Memory B cell (primary cell): ENCODE measurements at places on chromosomes 1 and 21.
A peak's percentile ranks its signal among the peaks of the same experiment; 100 is the strongest.

- DNase-seq, result no peak
Measured at GRCh38 chr1:83619170-83619896, 379.6 kb downstream of the TTLL7 start.

DNA sequence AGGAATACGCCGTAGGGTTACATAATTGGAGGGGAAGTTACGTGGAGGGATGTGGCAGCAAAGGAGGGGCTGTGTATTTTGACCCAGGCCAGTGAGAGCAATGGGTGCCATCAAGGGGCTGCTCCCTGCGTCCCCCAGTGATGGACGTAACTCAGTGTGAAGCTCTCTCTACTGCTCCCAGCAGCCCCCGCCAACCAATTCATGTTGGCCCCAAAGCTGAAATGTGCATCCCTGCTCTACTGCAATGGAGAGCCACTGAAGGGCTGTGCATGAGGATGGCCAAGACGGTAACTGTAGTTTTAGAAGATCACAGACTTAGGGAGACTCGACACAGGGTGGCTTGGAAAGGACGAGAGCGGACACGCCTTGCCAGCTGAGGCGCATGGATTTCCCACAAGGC is 38.3 kb downstream of the PGBD5 start:
- no peak for DNase-seq

DNA sequence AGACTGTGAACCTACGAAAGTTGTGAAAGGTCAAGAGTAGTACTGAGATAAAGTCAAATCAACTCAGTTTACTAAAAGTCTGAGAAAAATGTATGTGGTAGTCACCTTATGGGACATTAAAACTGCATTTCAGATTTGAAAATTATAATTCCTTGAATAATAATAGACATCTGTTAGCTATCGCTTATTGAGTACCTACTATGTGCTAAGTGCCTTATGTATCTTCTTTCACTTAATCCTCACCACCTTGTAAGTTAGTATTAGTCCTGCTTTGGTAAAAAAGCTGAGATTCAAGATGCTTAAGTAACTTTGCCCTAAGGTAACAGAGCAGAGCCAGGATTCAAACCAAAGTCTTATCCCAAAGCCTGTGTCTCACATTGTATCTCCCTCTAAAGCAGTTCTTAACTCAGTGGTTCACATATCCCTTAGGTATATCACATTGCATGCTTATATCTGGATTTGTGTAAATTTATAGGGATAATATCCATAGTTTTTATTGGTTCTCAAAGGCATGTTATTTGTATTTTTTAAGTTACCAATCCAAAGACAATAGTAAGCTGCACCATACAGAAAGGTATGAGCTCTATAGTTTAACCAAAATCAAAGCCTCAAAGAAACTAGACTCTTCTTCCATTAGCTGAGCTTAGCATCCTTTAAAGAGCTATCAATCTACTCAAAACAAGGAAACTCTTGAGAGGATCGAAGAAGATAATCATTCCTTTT is 865 bp downstream of the PIGC start:
- no peak for DNase-seq

GRCh38 chr1:33852711-33853110 is 11.2 kb upstream of the HMGB4 start:
- no peak for DNase-seq

- DNase-seq, result no peak
Measured at GRCh38 chr1:2583331-2583791, 3.2 kb upstream of the PRXL2B start.

DNA sequence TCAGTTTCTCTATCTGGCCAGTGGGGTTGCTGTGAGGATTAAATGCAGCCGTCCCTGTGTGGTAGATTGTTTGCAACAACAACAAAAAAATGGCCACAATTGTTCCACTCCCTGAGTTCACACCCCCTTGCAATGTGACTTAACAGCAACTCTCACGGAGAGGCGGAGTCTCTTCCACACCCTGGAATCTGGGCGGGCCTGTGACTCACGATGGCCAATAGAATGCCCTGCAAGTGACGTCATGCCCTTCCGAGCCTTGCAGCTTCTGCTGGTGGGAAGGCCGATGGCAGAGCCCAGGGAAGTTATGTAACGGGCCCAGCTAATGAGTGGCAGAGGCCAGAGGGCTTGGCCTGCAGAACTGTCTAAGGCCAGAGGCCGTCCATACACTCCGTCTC is 87.9 kb downstream of the RIPK4 start:
- no peak for DNase-seq

DNA sequence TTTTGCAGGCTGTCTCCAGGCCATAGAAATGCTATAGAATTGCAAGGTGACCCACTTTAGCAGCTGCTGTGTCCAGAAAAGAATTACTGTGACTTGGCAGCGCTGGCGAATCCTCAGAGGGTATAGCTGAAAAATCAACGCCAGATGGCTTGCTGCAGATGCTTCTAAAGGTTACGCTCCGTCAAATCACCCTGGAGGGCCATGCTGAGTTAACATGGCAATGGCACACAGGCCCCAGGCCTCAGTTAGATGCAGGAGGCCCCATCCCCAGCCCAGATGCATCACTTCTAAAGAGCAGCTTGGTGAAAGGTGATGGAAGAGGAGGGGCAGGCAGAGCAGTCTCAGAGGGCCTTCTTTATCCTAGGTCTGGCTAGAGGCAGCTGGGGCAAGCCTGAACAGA is 18.0 kb downstream of the KIAA1614 start:
- DNase-seq, result no peak

- DNase-seq, result no peak
Measured at GRCh38 chr1:204191456-204191855, 4.8 kb downstream of the KISS1 start.

DNA sequence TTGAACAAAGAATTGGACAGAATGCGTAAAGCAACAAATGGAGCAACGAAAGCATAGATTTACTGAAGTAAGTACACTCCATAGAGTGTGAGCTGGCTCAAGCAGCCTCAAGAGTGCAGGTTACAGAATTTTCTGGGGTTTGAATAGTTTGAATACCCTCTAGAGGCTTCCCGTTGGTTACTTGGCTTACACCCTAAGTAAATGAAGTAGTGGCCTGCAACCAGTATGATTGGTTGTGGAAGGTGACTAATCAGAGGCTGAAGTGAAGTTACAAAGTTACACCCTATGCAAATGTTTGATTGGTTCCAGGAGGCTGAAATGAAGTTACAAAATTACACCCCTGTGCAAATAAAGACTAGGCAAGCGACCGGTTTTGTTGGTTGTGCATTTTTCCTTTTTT is 10.9 kb downstream of the TCEANC2 start:
- no peak for DNase-seq

DNA sequence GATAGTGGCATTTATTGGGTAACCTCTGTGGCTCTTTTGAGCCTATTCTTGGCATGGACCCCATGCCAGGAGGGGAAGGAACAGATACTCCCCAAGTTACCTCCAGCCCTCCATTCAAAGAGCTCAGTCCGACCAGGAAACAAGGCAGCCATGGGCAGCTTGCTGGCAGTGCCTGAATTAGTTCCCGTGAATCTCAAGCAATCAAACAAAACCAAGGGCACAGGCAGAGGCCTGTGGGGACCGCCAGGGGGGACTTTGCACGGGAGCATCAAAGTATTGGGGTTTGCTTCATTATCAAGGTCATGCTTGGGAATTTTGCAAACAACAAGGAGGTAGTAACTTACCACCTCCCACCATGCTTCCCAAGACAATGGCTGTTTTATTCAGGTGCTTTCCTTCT is 81.2 kb upstream of the IFFO2 start:
- DNase-seq, result no peak

GRCh38 chr1:176551146-176551545 is 88.2 kb downstream of the PAPPA2 start:
- DNase-seq, result no peak

DNA sequence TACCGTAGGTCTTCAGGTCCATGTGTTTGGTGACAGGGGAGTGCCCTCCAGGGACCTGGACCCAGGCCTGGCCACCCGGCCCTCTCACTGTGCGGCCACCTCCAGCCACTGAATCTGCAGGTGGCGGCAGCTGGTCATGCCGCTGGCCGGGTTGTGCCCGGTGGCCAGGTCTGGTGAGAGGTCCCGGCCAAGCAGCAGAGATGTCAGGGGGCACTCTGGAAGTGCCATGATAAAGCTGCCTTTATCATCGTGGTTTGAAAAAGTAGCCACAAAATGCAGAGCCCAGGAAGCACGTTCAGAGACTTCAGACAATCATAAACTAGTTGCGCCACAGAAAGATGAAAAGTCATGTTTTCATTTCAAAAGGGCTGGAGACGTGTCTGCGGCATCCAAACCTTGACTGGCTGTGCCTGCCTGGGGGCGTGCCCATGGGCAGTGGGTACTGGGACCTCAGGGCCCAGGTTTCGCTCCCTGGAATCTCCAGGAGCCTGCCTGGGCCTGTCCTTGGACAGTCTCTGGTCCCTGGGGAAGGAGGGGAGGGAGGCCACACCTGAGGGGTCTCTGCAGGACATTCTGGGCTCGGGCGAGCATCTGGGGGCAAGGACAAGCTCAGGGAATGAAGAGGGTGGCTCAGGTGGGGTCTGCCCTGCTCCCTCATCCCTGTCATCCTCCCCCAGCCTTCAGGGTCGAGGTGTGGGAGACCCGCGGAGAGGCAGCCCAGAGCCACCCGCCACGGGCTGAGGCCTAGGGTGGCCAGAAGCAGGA is 44.9 kb downstream of the COL18A1 start:
- no peak for DNase-seq

- DNase-seq, result no peak
Measured at GRCh38 chr1:230910755-230911117, 42.4 kb upstream of the C1orf198 start.

- DNase-seq, result peak; percentile 52
Measured at GRCh38 chr1:20361805-20362381, 71.2 kb downstream of the VWA5B1 start.

GRCh38 chr1:1631782-1632420 is at the start of gene MMP23B:
TSS of gene MMP23B (plus strand) at chr1:1632173. CDS start at chr1:1632219, 46 bp downstream.
- no peak for DNase-seq

DNA sequence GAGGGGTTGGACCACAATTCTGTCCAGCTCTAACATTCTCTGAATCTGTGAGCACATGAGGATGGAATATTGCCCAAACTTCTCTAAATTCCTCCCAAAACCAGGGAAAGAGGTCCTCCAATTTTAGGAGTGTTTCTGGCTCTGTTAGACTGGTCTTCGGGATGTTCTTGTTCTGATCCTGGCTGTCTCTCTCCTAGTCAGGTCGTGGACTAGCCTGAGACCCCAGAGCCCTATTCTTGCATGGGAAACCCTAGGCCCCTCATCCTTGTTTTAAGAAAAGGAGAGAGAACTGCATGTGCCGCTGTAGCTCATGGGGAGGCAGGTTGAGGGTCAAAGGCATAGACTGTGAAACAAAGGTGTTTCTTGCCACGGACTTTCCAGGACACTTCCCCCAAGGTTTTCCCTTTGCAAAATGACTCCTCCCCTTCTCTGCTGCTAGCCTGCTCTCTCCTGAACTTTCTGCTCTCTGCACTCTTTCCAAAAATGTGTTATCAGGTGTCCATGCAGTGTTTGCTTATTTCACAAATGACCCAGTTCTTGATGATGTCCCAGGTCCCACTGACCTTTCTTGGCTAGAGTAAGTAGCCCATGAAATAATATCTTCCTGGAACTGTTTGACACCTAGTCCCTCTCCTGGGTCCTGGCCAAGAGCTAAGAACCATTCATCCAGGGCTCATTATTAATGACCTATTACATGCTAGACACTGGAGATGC is 29.3 kb upstream of the RD3 start:
- no peak for DNase-seq

DNA sequence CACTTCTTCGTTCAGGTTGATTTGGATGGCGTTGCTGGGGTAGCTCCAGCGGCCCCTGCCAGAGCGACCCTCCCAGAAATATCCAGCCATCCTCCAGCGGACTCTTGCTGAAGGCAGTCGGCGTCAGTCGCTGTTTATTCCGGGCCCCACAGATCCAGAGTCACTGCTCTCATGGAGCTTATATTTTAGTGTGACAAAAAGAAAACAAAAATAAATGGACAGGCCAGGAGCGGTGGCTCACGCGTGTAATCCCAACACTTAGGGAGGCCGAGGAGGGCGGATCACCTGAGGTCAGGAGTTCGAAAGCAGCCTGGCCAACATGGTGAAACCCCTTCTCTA is 791 bp upstream of the CFAP298 start:
- DNase-seq, result no peak

GRCh38 chr1:64357422-64357821 is 112.5 kb upstream of the CACHD1 start:
- no peak for DNase-seq

DNA sequence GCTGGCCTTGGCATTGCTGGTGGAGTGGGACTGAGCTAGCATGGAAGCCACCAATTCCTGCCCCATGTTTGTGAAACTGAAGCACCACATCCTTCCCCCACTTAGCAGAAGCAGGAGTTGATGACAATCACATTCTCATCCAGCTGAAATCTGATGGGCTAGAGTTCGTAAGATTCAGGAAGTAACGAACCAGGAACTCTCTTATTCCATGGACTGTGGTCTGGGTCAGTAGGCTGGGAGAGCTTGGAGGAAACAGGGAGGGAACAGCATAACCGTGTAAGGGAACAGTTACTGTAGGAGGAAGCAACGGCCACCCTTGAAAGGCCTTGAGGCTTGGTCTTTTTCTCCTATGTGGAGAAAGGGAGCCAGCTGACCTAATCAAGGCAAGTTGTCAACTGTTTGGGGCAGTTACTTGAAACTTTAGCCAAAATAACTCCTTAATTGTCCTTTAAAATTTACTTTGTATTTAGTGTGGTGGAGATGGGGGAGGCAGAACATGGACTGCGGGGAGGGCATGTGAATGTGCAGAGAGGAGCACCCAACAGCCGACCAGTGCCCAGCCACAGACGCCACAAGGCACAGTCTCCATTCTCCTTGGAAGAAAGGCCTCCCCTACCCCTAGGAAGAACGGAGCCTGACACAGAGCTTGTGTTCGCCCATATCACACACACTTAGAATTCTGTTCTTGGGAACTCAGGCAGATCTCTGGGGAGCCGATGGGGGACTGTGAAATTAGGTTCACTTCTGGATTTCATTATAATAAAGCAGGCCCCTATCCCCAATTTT is 2.0 kb upstream of the COQ8A start:
- no peak for DNase-seq

DNA sequence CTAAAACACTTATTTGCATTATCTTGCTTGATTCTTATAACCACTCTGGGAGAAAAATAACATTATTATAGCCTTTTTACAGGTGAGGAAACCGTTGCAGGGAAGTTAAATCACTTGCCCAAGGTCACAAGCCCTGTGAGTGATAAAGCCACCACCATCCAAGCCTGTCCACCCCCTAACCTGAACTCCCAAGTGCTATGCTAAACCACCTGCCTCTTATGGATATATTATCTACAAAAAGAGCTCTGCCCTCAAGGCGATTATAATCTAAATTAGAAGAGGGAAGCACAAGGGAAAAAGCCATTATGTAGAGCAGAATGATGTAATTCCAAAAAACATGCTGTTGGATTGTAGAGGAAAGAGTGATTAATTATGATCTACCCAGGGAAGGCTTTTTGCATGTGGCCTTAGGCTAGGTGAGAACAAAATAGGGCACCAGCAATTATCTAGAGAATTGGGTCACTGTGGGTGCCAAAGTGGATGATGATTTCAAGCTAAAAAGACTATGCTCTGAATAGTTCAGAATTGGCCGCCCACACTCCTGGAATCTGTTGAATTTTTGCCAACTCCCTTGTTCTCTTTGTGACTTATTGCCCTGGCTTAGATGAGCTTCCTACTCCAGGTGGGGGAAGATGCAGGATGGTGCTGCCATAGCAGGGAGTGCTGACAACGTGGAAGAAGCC is 205.3 kb downstream of the FGGY start:
- no peak for DNase-seq

- DNase-seq, result no peak
Measured at GRCh38 chr1:155173478-155174323, at the start of gene TRIM46. TSS of gene TRIM46 (plus strand) at chr1:155173849. CDS start at chr1:155173967, 118 bp downstream.
